Muscle of leg (tissue), 16 donors: ENCODE measurements at places on chromosomes 5 and 9.
A peak's percentile ranks its signal among the peaks of the same experiment; 100 is the strongest.

- no peak for DNase-seq
- H3K27me3 ChIP-seq: no peaks in the 10 kb centered on the region
- H3K36me3 ChIP-seq: no peaks in the 10 kb centered on the region
Observed at GRCh38 chr5:144325532-144325931, 154.9 kb downstream of the KCTD16 start.

GRCh38 chr5:35735718-35736117 is 118.1 kb downstream of the SPEF2 start:
- H3K4me1 ChIP-seq: no peaks in the 10 kb centered on the region
- no peak overlapping the region for H3K4me3 ChIP-seq
- no peaks in the 10 kb centered on the region for H3K36me3 ChIP-seq
- no peaks in the 10 kb centered on the region for H3K27me3 ChIP-seq
- H3K27ac ChIP-seq: no peak overlapping the region

GRCh38 chr9:128160603-128160987 is 530 bp downstream of the BBLN start:
- H3K36me3 ChIP-seq: peaks cover 37% of the 10 kb centered on the region
- peak overlapping the region; percentile 83 for H3K4me3 ChIP-seq
- peak; percentile 35 for DNase-seq
- H3K4me1 ChIP-seq: peaks cover 13% of the 10 kb centered on the region
- no peaks in the 10 kb centered on the region for H3K27me3 ChIP-seq

DNA sequence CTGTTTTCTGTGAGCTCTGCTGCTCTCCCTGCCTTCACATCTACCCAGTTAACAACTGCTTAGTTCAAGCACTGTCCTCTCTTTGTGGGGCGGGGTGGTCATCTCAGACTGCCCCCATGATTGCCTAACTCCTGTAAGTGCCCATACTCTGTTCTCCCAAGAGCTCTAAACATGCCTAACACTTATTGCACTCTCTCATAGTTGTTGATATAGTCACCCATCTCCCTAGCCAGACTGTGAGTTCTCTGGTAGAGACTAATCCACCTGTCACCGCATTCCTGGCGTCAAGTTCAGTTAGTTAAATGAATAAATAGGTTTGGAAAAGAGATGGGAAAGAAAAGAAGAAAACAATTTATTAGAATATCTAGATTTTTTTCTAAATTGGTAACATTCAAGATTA is 18.3 kb upstream of the MUSK start:
- H3K27ac ChIP-seq: peak overlapping the region; percentile 79
- no peaks in the 10 kb centered on the region for H3K36me3 ChIP-seq
- no peak for DNase-seq
- H3K27me3 ChIP-seq: no peaks in the 10 kb centered on the region
- peaks cover 12% of the 10 kb centered on the region for H3K4me1 ChIP-seq

DNA sequence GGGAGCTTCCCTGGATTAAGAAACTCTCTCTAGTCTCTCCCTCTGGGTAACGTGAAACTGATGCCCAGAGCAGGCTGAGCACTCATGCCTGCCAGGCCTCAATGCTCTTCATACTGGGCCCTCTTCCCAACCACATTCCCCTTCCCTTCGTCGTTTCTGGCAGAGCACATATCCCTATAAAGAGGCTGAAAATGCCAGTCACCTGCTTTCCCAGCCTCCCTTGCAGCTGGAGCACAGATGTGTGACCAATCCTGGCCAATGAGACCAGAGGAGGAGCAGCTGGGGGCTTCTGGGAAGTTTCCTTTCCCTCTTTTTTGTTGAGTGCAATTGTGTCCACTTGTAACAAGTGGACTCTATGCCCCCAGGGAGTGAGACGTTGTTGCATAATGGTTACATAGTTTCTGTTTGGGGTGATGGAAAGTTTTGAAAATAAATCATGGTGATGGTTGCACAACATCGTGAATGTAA is 30.2 kb upstream of the SMIM23 start:
- DNase-seq: no peak
- no peak overlapping the region for H3K4me3 ChIP-seq
- no peak overlapping the region for H3K27ac ChIP-seq
- H3K4me1 ChIP-seq: no peaks in the 10 kb centered on the region
- no peaks in the 10 kb centered on the region for H3K27me3 ChIP-seq
- no peaks in the 10 kb centered on the region for H3K36me3 ChIP-seq

- H3K4me1 ChIP-seq: no peaks in the 10 kb centered on the region
- H3K36me3 ChIP-seq: no peaks in the 10 kb centered on the region
- no peak overlapping the region for H3K27ac ChIP-seq
- no peak for DNase-seq
- H3K4me3 ChIP-seq: no peak overlapping the region
- H3K27me3 ChIP-seq: no peaks in the 10 kb centered on the region
Observed at GRCh38 chr5:94267350-94267899, 351.0 kb downstream of the KIAA0825 start.

- H3K4me1 ChIP-seq: peaks cover 20% of the 10 kb centered on the region
- H3K27me3 ChIP-seq: peaks cover 46% of the 10 kb centered on the region
- DNase-seq: no peak
- peak within 1 kb of the TSS; percentile 35 for H3K4me3 ChIP-seq
Observed at GRCh38 chr5:115962239-115962564, at the start of gene LVRN. Gene LVRN, plus strand, starts transcription at chr5:115962475. Its CDS starts 143 bp downstream, at chr5:115962618.

DNA sequence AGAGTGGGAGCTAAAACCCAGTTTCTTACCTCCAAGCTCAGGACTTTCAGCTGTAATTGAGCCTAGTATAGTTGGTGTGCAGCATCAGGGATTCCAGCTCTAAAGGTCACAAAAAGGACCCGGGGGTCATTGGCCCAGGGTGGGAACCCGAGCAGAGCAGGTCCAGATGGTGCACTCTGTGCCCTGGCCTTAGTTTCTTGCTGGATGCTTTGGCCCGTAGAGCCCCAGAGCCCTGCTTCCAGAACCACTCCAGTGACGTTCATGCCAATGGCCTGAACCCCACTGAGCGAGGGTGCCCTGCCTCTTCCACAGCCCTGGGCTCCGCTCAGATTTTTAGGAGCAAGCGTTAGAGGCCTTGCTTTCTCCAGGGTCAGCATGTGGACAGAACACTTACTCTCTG is 8.2 kb downstream of the SLC22A5 start:
- H3K4me3 ChIP-seq: no peak overlapping the region
- H3K36me3 ChIP-seq: peaks cover 12% of the 10 kb centered on the region
- no peaks in the 10 kb centered on the region for H3K27me3 ChIP-seq

GRCh38 chr9:23934291-23934906 is 108.4 kb upstream of the ELAVL2 start:
- no peak for DNase-seq
- no peaks in the 10 kb centered on the region for H3K27me3 ChIP-seq
- no peaks in the 10 kb centered on the region for H3K36me3 ChIP-seq
- H3K4me1 ChIP-seq: no peaks in the 10 kb centered on the region
- H3K4me3 ChIP-seq: no peak overlapping the region
- H3K27ac ChIP-seq: no peak overlapping the region

DNA sequence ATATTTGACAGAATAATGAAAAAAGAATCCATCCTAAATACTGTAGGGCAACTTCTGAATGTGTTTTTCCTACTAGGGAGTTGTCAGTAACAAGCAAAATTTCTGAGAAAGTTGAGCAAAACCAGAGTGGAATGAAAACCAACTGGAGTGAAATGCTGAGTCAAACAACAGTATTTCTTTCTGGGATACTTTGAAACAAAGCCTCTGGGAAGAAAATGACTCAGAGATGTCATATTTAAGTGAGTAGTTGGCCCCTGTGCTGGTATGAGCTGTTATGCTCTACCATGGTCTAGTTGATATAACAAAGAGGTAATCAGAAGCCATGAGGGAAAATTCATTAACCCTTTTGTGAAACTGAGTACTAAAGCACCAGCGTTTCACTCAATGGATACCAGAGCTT is 372.1 kb upstream of the C9orf72 start:
- H3K4me1 ChIP-seq: no peaks in the 10 kb centered on the region
- no peak overlapping the region for H3K27ac ChIP-seq
- H3K4me3 ChIP-seq: no peak overlapping the region

DNA sequence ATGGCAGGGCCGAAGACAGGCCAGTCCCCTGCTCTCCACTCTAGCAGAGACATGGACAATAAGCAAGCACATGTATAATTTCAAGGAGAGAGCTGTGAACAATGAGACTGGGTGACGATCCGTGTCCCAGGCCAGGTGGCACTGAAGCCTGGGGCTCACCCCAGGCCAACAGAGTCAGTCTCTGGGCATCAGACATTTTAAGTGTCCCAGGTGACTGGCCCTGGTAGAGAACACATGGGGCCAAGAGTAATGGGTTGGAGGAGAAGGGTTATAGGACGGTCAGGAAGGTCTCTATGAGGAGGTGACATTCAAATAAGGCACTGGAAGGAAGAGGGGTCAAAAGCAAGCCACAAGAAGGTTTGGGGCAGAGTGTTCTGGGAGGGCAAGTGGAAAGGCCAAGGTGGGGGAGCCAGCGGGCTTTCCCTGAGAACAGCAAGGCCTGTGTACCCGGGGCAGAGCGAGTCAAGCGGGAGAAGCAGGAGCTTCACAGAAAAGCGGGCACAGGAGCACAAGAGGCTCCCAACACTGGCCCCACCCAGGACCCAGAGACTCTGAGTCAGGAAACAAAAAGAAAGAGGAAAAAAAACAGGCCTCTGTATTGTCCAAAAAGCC is 1.1 kb upstream of the AKNA start:
- no peak overlapping the region for H3K4me3 ChIP-seq
- H3K4me1 ChIP-seq: peaks cover 60% of the 10 kb centered on the region
- no peak for DNase-seq
- no peaks in the 10 kb centered on the region for H3K27me3 ChIP-seq
- no peaks in the 10 kb centered on the region for H3K36me3 ChIP-seq
- peak overlapping the region; percentile 98 for H3K27ac ChIP-seq

- no peak overlapping the region for H3K4me3 ChIP-seq
- DNase-seq: peak; percentile 58
- H3K27ac ChIP-seq: no peak overlapping the region
- H3K4me1 ChIP-seq: peaks cover 6% of the 10 kb centered on the region
Observed at GRCh38 chr5:67187006-67187715, 9.4 kb downstream of the CD180 start.

- H3K4me1 ChIP-seq: no peaks in the 10 kb centered on the region
- H3K4me3 ChIP-seq: no peak overlapping the region
- no peaks in the 10 kb centered on the region for H3K27me3 ChIP-seq
- no peak for DNase-seq
- H3K27ac ChIP-seq: no peak overlapping the region
Observed at GRCh38 chr5:58875599-58875998, 292.7 kb downstream of the RAB3C start.

- peaks cover 28% of the 10 kb centered on the region for H3K4me1 ChIP-seq
- H3K27me3 ChIP-seq: peaks cover 3% of the 10 kb centered on the region
- peak overlapping the region; percentile 97 for H3K27ac ChIP-seq
Observed at GRCh38 chr9:86945728-86946200, 1.5 kb downstream of the GAS1 start.

GRCh38 chr5:33936004-33936380 is 194 bp upstream of the RXFP3 start:
- no peak overlapping the region for H3K27ac ChIP-seq
- H3K36me3 ChIP-seq: no peaks in the 10 kb centered on the region
- peak overlapping the region; percentile 28 for H3K4me3 ChIP-seq
- DNase-seq: peak; percentile 71

- H3K4me1 ChIP-seq: peaks cover 65% of the 10 kb centered on the region
- H3K36me3 ChIP-seq: no peaks in the 10 kb centered on the region
- H3K27ac ChIP-seq: peak overlapping the region; percentile 30
- no peak overlapping the region for H3K4me3 ChIP-seq
- DNase-seq: peak; percentile 58
- no peaks in the 10 kb centered on the region for H3K27me3 ChIP-seq
Observed at GRCh38 chr9:37997636-37998374, 71.2 kb downstream of the SHB start.

DNA sequence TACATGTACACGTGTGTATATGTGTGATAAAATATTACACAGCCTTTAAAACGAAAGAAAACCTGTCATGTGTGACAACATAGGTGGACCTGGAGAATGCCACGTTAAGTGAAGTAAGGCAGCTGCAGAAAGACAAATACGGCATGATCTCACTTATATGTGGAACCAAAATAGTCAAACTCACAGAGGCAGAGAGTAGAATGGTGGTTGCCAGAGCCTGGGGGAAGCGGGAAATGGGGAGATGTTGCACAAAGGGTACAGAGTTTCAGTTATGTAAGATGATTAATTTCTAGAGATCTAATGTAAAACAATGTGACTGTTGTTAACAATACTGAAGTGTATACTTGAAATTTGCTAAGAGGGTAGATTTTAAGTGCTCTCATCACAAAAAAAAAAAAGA is 34.8 kb downstream of the ADAMTS12 start:
- H3K4me1 ChIP-seq: peaks cover 6% of the 10 kb centered on the region
- H3K4me3 ChIP-seq: no peak overlapping the region
- H3K27me3 ChIP-seq: no peaks in the 10 kb centered on the region
- no peaks in the 10 kb centered on the region for H3K36me3 ChIP-seq
- no peak overlapping the region for H3K27ac ChIP-seq

- no peaks in the 10 kb centered on the region for H3K27me3 ChIP-seq
- no peaks in the 10 kb centered on the region for H3K36me3 ChIP-seq
- no peak overlapping the region for H3K27ac ChIP-seq
- no peak for DNase-seq
- no peaks in the 10 kb centered on the region for H3K4me1 ChIP-seq
Observed at GRCh38 chr5:149073213-149073612, 10.4 kb upstream of the SH3TC2 start.

DNA sequence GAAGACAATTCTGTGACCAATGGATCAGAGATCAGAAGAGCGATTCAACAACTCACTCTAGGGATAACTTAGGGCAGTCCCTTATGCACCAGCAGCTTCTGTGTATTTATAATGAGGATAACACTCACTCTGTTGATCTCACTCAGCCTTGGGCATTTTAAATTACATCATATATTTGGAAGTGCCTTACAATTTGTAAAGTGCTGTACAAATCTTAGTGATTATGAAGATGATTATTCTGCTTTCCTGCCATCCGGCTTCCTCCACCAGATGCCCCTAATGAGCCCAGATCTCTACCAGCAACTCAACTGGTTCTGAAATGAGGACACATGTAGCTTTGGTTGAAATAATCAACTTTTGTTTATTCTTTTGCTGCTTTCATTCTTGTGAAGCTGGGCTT is 105.3 kb downstream of the PCSK1 start:
- no peaks in the 10 kb centered on the region for H3K4me1 ChIP-seq
- no peak overlapping the region for H3K27ac ChIP-seq
- no peak overlapping the region for H3K4me3 ChIP-seq

GRCh38 chr5:31158686-31159085 is 34.8 kb upstream of the CDH6 start:
- H3K4me3 ChIP-seq: no peak overlapping the region
- no peaks in the 10 kb centered on the region for H3K4me1 ChIP-seq
- DNase-seq: no peak
- H3K27ac ChIP-seq: no peak overlapping the region

- no peak overlapping the region for H3K4me3 ChIP-seq
- no peaks in the 10 kb centered on the region for H3K36me3 ChIP-seq
- H3K27ac ChIP-seq: no peak overlapping the region
- no peaks in the 10 kb centered on the region for H3K27me3 ChIP-seq
- DNase-seq: no peak
Observed at GRCh38 chr5:109126481-109126880, 283.3 kb downstream of the PJA2 start.

GRCh38 chr5:171390883-171391677 is 3.4 kb downstream of the NPM1 start:
- H3K27ac ChIP-seq: no peak overlapping the region
- H3K27me3 ChIP-seq: no peaks in the 10 kb centered on the region
- no peak overlapping the region for H3K4me3 ChIP-seq
- peaks cover 34% of the 10 kb centered on the region for H3K36me3 ChIP-seq

GRCh38 chr9:93826905-93827544 is 128.1 kb downstream of the BARX1 start:
- H3K4me3 ChIP-seq: no peak overlapping the region
- no peak overlapping the region for H3K27ac ChIP-seq
- H3K36me3 ChIP-seq: no peaks in the 10 kb centered on the region
- DNase-seq: no peak
